Kidney tubule cell (primary cell): ENCODE measurements at places on chromosomes 7 and 10.
A peak's percentile ranks its signal among the peaks of the same experiment; 100 is the strongest.

GRCh38 chr7:22633286-22633953 lies 93.6 kb upstream of the IL6 start:
- no peak for DNase-seq

GRCh38 chr10:74677951-74678350 lies 148.4 kb upstream of the KAT6B start:
- no peak for DNase-seq

GRCh38 chr10:123663522-123663921 lies 2.6 kb upstream of the GPR26 start:
- no peak for DNase-seq

- DNase-seq, result no peak
These were observed 13.2 kb downstream of the RASGEF1A start for GRCh38 chr10:43253461-43254198.

DNA sequence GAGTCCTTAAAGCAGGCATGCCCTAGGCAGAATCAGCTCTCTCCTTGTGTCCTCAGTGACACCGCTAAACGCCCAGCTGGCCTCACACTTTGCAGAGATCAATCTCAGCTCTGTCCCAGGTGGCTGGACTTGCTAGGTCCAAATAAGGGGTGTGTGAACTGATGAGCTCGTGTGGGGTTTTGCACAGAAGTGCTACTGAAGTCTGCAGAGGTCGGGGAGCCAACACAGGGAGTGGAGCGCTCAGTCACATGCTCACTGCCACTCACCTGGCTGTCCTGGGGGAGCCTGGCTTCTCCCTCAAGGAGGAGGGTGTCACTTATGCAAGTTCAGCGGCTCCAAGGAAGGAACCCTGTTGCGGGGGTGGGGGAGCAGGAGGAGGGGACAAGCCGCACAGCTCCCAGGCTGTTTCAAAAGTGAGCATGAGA lies 2.0 kb downstream of the ELN start:
- DNase-seq, result no peak

- no peak for DNase-seq
These were observed 98.8 kb downstream of the ADK start for GRCh38 chr10:74249865-74250264.

DNA sequence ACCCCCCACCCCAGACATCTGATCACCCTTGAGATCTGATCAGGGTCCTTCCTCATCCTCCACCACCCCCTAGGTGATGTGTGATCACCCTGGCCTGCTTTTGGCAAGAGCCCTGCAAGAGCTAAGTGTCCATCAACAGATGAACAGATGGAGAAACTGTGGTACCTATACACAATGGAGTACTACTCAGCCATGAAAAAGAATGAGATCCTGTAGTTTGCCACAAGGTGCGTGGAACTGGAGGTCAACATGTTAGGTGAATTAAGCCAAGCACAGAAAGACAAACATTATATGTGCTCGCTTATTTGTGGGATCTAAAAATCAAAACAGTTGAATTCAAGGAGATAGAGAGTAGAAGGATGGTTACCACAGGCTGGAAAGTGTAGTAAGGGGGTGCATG lies 209.1 kb downstream of the USP6NL start:
- DNase-seq, result no peak

DNA sequence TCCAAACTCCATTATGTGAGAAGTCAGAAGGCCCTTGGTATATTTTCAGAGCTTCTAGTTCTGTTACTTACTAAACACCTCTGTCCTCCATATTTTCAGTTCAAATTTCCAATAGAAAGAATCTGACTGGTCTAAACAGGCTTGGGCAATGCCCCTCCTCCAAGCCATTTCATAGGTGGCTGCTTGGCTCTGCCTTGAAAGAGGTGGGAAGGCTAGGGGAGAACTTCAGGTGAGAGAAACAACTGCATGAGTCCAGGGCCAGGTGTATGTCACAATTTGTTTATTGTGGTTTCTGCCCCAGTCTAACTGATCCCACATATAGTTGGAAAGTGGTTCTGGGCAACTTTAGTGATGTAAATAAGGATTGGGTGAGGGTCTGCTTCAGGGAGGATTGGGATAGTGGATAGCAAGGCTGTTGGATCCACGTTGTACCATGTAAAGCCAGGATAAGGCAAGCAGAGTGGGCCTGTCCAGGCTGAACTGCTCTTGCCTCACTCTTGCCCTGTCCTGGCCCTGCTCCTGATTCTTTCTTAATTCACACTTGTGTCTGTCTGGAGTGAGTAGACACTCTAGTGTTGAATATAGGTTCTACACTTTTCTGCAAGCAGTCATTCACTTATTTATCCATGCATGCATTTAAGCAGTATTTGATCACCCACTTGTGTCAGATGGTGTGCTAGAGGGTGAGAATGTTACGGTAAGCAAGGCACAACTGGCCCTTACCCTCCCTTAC lies 67.5 kb upstream of the COMTD1 start:
- DNase-seq, result no peak

GRCh38 chr10:126092366-126093215 lies 196.2 kb downstream of the FANK1 start:
- peak; percentile 51 for DNase-seq

DNA sequence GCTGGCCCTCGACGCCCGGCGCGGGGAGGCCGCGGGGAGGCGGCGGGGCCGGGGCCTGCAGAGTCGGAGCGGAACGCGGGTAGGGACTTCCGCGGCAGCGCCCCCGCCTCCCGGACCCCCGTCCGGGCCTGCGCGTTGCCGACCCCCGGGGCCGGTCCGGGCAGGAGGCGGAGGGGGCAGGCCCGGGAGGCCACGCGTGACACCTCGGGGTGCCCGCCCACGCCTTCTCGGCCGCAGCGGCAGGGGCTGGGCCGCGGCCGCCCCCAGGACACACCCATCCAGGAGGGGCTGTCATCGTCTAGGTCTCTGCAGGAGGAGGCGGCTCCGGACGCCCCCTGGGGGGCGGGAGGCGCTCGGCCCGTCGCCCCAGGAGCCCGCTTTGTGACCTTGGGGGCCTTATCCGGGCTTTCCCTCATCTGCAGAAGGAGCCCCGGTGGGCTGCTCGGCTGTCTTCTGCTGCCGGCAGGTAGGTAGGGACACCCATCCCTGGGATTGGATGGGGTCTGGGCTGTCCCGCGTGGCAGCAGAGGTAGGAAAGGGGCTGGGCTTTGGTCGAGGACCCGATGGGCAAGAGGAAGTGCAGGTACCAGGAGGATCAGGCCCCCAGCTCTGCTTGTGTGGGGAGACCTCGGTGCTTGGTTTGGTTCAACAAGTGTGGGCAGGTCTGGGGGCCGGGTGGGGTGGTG lies 569 bp downstream of the ZNF316 start:
- DNase-seq, result peak; percentile 33

DNA sequence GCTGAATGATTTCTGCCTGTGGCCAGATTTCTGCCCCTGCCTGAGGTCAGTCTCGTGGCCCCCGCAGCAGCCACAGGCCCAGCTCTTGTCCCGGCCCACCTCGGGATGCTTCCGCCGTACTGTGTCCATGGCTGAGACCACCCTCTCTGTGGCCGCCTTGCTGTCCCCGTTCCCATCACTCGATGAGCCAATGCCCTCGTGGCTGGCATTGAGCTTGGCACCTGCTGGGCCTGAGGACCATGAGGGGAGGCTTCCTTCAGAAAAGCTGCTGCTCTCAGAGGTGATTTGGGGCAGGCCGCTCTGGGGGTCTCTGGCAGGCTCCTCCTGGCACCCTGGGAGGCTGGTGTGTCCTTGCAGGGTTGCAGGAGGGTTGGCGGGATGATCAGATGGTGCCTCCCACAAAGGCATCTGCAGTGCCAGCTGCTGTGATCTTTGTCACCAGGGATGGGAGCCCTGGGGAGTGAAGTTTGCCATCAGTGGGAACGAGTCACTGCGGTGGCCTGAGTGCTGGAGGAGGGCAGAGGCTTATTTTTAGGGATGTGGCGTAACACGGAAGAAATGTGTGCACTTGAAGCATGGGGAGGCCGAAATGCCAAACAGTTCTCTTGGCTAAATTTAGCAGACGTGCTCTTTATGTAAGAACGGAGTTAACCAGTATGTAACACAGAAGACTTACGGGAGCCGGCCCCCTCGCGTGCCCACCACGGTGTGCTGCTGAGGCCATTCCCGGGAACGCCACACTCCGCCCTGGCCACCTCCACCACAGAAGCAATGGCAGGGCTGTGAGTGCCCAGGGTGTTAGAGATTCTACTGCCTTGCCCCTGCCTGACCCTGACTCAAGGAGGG lies 47.7 kb downstream of the VIPR2 start:
- no peak for DNase-seq

GRCh38 chr10:125258676-125259075 lies 98.3 kb upstream of the CTBP2 start:
- DNase-seq, result no peak

DNA sequence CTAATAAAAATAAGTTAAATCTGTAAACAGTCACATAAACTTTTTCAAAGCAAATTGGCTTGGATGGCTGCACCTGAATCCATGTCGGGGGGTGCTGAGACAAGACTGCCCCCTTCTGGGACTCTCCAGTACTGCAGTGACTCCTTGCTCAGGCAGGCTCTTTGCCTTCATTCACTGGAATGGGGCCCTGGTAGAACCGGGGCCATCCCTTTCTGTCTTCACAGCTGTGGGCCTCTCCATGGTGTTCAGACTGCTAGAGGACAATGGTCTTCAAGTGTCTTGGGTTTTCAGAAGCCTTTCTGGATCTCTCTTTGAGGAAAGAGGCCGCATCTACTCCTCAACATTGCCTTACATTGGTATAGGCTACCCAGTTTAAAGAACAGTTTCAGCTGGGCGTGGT lies 16.1 kb upstream of the IMPDH1 start:
- peak; percentile 58 for DNase-seq

DNA sequence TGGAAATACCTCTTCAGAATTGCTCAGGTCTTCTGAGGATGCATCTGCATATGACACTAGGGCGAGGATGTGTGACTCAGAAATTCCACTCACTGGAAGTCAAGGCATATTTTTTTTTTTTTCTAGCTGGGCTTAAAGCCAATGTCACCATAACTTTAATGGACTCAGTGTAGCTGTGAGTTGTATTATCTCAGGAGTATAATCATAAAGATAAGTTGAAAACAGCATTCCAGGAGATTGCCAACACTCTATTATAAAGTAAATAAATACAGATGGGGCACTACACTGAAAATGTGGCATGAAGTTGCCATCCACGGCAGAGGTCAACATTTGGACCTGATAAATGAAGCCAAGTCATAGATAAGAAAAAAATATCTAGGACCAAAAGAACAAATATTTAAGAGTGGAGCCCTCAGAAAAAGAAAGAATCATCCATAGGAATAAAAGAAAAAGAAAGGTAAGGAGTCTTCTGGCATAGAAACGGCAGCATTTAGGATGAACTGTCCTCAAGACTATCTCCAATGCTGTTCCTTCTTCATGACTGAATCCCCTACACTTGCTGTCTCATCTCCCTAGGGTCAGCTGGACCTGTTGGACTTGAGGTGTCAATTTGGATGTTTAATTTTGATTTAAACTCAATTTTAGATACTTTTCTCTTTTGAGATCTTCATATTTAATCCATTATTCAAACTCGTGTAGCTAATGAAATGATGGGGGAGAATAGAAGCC lies 72.9 kb upstream of the CAV2 start:
- peak; percentile 89 for DNase-seq

DNA sequence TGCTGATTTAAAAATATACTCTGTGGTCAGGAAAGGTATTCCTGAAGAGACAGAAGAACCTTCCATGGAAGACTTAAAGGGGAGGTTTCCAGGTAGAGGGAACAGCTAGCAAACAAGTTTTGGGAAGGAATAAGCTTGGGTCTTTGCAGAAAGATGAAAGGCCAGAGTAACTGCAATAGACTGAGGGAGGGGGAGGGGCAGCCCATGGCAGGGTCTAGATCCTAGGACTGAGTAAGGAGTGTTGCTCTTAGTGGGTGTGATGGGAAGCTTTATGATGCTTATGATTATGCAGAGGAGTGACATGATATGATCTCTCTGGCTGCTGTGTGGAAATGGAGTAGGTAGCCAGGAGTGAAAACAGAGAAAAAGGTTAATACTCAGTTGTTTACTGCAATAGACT lies 90.0 kb upstream of the FEZF1 start:
- no peak for DNase-seq

GRCh38 chr7:135763261-135763660 lies 14.6 kb upstream of the FAM180A start:
- no peak for DNase-seq

DNA sequence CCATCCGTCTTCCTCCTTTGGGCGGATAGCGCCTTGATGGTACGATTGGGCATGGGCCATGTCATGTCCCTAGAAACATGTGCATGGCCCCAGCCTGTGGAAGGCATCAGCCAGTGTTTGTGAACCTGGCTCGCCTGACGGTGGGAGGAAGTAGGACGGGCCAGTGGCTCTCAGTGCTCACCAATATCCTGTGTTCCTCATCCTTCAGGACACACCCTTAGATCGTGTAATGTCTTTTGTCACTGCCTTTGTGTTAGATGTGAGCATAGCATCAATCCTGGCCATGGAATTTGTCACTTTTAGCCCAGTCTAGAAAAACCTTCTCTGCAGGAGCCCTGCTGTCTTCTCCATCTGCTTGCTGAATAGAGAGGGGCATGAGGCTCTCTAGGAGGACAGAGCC lies 77.6 kb downstream of the PFKFB3 start:
- peak; percentile 65 for DNase-seq

GRCh38 chr10:74728225-74728624 lies 98.2 kb upstream of the KAT6B start:
- DNase-seq, result peak; percentile 2

- no peak for DNase-seq
These were observed 105.7 kb upstream of the FAM20C start for GRCh38 chr7:86629-87028.

- no peak for DNase-seq
These were observed 41.2 kb downstream of the TACR2 start for GRCh38 chr10:69375307-69376151.

DNA sequence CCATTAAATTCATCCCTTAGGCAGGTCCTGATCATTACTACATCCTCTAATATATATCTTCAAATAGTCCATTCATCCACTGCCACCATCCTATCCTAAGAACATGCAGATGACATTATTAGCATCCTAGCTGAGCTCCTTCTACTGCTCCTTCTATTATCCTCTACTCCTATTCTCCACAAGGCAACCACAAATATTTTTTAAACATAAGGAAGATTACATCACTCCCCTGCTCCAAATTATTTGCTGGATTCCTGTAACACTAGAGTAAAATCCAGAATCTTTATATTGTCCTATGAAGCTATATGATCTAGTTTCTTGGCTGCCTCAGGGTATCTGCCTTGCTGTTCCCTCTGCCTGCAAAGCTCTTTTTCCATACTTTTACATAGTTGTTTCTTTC lies 176.3 kb upstream of the SLC26A5 start:
- no peak for DNase-seq

- peak; percentile 48 for DNase-seq
These were observed 135.8 kb downstream of the ARID5B start for GRCh38 chr10:62037166-62037831.
